Activated naive CD8-positive, alpha-beta T cell treated with anti-CD3 and anti-CD28 coated beads, Interleukin-2, amount 50 U/mL, for 16 hours (primary cell): ENCODE measurements at places on chromosomes 2 and 18.

DNA sequence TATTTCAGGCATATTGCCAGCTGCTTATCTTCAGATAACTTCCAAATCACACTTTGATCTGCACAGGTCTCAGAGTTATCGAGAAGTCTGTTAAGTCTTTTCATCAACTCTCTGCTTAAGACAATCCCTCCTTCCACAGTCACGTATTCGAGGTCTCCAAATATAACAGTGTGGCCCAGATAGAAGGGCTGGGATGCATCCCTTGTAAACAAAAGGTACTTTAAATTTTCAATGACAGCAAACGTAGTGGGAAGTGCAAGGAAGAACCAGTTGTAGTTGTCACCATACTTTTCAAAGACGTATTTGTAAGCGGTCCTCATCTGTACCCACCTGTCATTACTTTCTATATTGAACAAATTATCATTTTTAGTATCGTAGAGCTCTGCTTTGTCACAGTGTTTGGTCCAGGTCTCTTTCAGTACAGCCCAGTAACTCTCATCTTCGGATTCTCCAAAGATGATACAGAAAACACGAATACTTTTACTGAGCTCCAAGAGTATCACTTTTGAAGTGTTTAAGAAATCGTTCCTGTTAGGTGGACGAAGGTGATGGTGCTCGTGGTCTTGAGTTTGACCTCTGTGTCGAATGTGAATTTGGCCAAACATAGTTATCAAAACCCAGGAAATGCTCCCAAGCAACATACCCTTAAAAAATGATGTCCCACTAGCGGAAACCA is 445 bp downstream of the C1GALT1C1L start:
- DNase-seq, result no peak

GRCh38 chr18:79545736-79546171 is 133.8 kb upstream of the CTDP1 start:
- DNase-seq, result no peak

GRCh38 chr2:122831649-122832048 is 1076.2 kb downstream of the TSN start:
- DNase-seq, result no peak

DNA sequence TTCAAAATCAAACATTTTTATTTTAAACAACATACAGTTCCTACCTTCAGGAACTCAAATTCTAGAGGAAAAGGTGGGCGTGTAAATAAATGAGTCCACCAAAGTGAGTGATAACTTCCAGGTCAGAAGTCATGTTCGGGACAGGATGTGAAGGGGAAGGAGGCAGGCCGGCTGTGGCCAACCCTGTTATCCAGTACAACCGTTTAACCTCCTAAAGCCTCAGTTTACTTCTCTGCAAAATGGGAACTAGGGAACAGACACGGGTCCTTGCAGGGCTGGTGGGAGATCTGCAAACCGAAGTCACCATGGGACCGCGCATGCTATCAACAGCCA is 373 bp downstream of the EIPR1 start:
- DNase-seq, result no peak

DNA sequence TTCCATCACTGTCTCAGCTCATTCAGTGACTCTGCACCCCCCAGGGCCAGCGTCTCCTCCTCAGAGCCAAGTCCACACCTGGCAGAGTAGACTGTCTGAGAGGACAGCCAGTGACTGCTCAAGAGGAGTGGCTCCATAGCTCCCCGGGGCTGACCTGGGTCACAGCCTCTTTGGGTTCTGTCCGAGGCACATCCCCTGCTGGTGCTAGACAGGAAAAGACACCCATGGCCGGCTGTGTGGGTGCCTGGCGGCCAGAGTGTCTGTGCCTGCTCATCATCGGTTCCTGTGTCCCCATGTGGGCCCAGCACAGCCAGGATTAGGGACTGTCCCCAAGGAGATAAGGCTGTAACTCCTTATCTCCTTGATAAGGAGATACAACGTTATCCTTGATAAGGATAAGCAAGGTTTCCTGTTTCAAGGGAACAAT is 3.5 kb upstream of the CROCC2 start:
- DNase-seq, result no peak

DNA sequence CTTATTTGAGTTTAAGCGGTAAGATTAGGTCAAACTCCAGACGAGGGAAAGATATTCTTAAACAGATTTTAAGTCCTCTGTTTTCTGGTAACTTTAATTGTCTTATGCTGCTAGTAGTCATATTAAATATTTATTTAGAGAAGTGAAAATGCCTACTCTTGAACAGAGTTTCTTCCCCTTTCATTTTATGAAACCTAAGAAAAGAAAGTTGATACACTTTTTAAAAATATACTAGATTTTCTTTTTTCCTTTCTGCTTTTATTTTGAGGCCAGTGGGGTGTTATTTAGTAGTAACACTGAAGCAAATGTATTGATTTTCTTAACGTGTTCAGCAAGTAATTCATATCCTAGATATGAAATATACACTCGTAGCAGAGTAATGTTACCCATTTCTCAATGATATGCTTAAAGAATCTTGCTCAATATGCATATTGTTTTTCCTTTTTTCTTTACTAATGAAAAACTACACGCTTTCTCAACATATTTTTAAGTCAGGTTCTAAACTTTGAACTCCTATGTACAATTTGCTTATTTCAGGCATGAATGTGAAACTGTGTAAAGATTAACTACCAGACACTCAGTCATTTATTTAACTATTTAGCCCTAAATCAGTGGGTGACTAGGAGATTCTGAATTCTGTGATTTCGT is 691 bp downstream of the KYNU start:
- no peak for DNase-seq

DNA sequence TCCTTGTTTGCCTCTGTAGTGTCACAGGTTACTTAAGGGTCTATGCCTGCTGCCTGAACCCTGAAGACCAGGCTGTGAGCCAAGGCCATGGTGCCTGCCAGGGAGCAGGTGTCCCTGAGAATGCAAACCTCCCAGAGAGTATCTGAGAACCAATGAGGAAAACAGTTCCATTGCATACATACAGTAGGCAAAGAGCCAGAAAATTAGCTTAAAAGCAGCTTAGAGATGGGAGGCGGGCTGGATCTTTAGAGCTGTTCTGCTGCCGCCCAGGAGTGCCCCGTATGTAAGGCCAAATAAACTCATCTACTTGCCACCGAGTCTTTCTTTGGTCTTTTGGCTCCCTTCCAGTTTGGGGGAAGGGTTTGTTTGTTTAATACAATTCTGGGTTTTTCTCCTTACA is 327.9 kb downstream of the CLIP4 start:
- DNase-seq, result no peak

GRCh38 chr2:22403748-22404147 is 981.2 kb upstream of the KLHL29 start:
- DNase-seq, result no peak

DNA sequence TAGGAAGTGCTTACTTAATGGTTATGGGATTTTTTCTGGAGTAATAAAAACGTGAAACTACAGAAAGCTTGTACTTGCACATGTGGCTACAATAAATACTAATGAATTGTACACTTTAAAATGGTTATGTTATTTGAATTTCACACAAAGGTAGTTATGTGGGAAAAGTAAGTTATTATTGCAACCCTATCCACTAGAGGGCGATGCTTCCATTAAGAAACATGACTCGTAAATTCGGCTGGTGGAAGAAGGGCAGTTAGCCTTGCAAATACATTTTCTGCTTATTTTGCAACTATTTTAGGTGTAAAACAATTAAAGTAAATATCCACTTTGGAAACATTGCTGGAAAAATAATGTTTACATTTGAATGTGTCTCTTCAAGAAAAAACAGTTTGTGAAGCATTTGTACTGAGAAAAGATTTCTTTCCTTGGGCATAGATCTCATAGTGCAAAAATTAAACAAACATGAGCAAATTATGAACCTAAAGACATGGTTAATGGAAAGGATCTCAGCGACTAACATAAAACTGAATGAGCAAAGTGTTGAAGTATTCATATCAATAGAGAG is 68.1 kb upstream of the CSRNP3 start:
- DNase-seq, result no peak

GRCh38 chr18:6058941-6059340 is 163.6 kb upstream of the TMEM200C start:
- no peak for DNase-seq

GRCh38 chr2:69847068-69847828 is 17.8 kb downstream of the GMCL1 start:
- DNase-seq, result no peak

GRCh38 chr18:21550510-21550970 is 50.0 kb downstream of the ESCO1 start:
- no peak for DNase-seq

DNA sequence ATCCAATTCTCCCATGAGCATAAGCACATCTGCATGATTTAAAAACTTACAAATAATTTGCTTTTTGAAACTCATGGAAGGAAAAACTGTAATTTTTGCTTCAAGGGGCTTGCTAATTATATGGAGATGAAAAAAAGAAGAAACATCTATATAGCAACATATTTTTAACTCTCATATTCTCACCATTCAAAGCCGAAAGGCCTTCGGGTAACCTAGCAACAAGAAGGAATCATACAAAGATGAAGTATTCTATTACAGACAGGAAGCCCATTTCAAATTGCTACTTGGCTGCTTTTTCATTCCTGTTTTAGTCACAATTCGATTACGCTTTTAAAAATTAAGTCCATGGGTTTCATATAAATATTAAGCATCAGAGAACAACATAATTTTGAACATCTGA is 39.2 kb upstream of the RNU4ATAC start:
- DNase-seq, result no peak

DNA sequence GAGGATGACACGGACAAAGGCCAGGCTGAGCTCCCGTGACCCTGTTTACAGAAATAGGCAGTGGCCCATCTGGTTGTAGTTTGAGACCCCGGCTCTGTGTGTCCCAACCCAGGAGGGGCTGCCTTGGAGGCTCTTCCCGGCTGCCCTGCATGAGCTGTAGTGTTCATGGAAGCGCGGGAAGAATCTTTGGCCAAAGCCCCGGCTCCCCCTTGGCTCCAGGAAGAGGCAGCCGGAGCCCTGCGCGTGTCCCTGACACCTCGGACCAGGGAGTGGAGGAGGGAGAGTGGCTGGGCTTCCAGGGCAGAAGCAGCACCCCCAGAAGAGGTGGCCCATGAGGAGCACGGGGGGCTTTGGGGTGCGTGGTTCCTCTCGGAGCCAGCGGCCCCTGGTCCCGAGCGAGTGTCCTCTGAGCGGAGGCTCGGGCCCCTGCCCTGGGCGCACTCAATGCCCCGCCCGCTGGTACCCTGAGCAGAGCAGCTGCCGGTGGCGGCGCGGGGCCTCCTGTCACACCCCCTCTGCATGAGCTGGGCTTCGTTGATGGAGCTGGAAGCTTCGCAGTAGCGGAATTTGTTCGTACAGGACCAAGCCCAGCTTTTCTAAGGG is 21.7 kb downstream of the GPR35 start:
- DNase-seq, result no peak

- no peak for DNase-seq
These were observed 278.4 kb downstream of the LRRTM1 start for GRCh38 chr2:80026040-80026729.

DNA sequence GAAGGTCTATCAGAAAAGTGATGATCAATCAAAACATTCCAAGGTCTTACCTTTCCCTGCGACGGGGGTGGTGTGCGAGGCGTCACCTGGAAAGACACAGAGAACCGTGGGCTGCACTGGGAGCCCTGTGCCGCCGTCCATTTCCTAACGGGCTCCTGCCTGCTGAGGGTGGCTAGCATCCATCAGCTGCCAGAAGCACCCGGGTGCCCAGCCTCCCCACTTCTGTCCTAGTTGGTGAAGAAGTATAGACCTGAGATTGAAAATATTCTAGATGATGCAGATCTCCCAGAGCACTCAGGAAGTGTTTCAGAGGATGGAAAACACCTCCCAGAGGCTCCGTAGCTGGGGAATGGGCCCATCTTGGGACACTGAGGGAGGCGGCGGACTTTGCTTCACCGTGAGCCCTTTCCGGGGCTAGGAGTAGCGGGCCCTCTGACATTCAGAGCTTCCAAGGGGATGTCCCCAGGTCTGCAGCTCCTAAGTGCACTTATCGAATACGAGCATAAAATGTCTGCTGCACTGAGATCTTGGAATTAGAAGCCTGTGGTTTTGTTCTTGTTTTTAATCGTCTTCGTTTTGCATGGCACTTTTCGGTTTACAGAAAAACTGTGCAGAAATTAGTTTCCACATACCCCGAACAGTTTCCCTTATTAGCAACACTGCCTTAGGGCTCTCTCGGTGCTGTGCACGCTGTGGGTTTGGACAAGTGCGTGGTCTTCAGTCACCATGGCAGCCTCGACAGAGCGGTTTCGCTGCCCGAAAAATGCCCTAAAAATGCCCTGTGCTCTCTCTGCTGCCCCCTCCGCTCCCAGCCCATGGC is 143.5 kb downstream of the MBP start:
- no peak for DNase-seq

GRCh38 chr2:85667561-85668008 is 414 bp downstream of the SFTPB start:
- DNase-seq, result no peak

- DNase-seq, result no peak
These were observed 239.2 kb upstream of the DOK6 start for GRCh38 chr18:69161383-69162028.

DNA sequence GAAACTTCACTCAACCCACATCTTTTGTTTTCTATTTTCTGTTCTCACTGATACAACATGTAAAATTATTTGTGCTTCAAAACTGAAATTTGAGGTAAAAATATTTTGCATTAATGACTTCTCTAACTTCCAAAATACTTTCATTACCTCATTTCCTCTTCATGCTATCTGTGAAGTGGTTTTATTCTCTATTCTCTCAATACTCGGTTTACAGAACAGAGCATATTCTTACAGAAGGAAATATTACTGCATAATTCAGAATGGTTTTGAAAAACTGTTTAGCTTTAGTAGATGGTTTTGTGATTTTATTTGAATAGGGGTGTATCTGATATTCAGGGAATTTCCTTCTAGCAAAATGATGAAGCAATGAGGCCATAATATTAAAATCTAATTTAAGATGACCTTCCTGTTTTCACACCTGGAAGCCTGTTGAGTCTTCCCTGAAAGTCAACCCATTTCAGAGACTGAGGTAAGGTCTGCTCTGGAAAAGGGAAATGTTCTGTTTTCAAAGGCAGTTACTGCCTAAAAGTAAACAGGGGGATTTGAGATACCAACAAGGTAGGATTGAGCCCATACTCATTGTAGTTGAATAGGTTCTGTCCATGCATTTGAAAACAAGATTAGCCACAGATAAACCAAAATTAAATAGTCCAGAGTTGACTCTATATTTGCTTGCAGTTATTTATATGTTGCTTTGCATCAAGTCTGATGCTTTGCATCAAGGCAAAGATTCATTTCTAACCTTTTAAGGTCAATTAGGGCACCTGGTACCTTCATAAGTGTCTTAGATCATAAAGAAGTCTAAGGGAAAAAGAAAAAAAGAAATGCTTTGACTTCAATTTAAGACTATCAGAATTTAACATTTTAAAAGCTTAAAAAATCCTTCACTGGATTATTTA is 50.8 kb upstream of the PEX13 start:
- no peak for DNase-seq

DNA sequence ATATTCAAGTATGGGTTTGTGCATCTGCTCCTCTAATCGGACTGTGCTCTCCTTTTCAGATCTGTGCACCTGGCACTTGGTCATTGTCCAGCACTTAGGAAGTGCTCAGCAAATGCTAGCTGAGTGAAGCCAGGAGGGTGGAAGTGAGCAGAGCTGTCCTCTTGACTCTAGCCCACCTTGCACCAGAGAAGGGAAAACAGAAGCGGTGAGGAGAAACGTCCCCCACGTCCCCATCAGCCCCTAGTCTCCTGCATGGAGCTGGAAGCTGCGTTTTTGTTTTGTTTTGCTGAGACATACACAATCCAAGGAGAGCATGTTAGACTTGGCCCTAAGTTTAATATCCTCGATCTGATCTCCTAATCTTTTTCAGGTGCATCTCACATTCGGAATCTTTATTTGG is 73.6 kb downstream of the EN1 start:
- no peak for DNase-seq

- DNase-seq, result no peak
These were observed 184.6 kb upstream of the BOD1L2 start for GRCh38 chr18:56962322-56962721.
